ENCODE measurements at places on chromosomes 1 and 21. TPM values are rescaled to one million over a fixed set of nuclear protein-coding genes. Genes with fewer than 3 reads are reported as not detected.

SYCP1 gene
- not detected for total RNA-seq

GRCh38 chr1:106620521-106620954, 435.9 kb upstream of the PRMT6 start:
- peak; percentile 77 for DNase-seq

GRCh38 chr1:203682473-203683383, 56.1 kb downstream of the ATP2B4 start:
- DNase-seq = no peak

TNFRSF18 gene
- 0.66 TPM for total RNA-seq

- no peak for DNase-seq
Measured at GRCh38 chr1:44032170-44032790, 1.0 kb upstream of the SLC6A9 start.

DNA sequence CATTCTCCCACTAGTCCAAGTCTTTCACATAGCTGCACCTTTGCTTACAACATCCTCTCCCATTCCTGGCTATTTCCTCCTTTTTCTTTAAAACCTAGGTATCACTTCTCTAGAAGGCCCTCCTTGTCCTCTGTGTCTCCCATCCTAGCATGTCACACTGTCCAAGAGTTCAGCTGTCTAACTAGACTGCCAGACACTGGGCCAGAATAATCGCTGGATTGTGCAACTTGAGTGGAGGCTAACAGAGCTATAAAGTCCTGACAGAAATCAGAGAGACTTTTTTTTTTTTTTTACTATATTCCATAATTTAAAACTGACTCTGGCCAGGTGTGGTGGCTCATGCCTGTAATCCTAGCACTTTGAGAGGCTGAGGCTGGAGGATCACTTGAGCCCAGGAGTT, 4.2 kb upstream of the ANGPTL7 start:
- no peak for DNase-seq

PAX7 gene
- 0.05 TPM for total RNA-seq

CDC42SE1 gene
- 107 TPM for total RNA-seq

AMIGO1 gene
- total RNA-seq = 1.8 TPM

DNA sequence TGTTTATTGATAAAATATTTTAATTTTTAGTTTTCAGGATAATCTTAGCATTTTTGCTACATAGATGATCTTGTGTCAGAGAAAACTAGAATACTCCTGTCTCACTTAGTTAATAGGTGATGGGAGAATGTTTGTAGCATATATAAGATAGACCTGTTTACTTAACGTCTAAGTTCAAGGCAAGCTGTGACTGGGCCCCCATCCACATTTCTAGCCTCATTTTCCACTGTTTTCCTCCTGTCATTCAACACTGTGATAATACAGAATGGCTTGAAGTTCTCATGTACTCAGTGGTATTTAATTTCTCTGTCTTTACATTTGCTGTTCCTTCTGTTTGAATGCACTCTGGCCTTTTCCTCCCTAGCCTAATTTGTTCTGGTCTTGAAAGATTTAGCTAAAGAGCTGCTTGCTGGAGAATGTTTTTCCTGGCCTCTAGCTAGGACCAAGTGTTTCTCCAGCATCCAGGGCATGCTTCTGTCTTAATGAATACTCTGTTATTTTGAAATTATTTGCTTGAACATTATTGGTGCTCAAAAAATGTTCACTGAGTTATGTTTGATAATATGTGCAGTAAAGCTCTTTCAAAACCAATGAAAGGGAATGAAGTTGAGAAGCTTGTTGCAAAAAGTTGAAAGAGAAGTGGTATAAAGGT, 37.3 kb downstream of the USP25 start:
- DNase-seq = no peak

- peak; percentile 55 for DNase-seq
Measured at GRCh38 chr1:224333939-224334786, 4.2 kb upstream of the NVL start.

- no peak for DNase-seq
Measured at GRCh38 chr1:46244656-46245371, 2.7 kb upstream of the RAD54L start.

DNA sequence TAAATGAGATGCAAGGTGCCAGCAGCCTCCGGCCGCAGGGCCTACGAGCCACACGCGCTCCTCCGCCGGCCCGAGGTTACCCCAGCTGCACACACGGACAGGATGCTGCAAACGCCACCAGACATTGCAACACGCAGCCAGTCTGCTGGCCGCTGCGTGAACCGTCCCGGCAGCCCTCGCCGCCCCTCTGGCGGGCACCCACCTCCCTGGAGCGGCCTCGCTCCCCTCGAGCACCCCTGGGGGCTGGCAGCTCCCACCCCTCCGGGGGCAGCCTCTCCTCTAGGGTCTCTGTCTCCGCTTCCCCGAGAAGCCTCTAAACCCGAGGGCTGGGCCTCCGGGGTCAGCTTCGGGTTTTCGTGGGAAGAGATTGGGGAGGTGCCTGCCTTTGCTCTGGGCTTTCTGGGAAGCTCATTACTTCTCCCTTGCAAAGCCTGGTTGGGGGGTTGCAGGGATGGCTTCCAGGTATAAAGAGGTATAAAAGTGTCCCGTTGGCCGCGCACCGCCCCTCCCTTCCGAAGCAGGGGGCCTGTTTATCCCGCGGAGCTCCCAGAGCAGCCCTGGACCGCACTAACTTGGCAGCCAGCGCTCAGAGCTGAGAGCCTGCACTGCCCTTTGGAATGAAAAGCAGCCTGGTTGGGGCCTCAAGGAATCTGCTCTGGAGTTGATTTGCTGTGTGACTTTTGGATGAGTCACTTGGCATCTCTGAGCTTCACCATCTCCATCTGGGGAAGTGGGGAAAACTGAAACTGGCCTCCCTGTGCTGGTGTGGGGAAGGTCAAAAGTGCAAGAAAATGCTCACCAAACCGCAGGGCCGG, 21.8 kb downstream of the DHRS3 start:
- peak; percentile 99 for DNase-seq

ANGPTL1 gene
- 5.7 TPM for total RNA-seq

GJA4 gene
- total RNA-seq = not detected

GRCh38 chr1:61403679-61404596, 321.0 kb downstream of the TM2D1 start:
- DNase-seq = peak; percentile 36
